ENCODE measurements at places on chromosomes 6 and 20.

- no peak for DNase-seq
Observed at GRCh38 chr20:62305149-62305764, 2.5 kb downstream of the ADRM1 start.

- DNase-seq, result no peak
Observed at GRCh38 chr20:38471987-38472512, 593 bp upstream of the RALGAPB start.

- no peak for DNase-seq
Observed at GRCh38 chr20:44129911-44130718, 56.9 kb downstream of the JPH2 start.

DNA sequence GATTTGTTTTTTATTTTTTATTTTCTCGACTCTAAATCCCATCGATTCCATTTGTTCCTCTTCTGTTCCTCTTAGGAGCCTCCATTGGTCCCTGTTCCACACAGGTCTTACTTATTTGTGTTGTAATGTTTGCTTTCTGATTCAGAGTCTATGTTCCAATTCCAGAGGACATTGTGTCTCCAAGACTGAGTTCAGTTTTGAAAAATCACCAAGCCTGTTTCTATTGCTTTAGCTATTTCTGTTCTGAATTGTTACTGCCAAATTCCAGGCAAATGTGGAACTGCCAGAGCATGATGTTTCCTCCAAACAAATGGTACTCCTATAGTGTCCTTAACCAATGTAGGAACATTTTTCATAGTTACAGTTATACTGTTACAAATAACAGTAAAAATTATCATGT lies 270.9 kb upstream of the SPTLC3 start:
- DNase-seq, result no peak

DNA sequence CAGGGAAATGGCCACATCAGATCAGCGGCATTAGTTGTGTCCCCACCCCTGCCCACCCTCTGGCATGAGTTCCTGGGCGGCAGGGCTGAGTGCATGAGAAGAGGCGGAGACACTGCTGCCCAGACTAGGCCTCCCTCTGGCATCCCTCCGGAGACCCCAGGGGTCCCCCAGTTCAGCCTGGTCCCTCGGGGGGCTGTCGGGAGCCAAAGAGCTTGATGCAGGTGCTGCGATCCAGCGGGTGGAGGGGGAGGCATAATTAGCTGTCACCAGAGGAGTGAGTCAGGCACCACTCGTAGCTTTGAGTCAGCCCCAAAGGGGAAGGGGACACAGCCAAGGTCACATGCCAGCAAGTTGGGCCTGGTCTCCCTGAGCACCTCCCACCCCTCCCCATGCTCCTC lies 34.5 kb downstream of the DLGAP4 start:
- DNase-seq, result no peak

DNA sequence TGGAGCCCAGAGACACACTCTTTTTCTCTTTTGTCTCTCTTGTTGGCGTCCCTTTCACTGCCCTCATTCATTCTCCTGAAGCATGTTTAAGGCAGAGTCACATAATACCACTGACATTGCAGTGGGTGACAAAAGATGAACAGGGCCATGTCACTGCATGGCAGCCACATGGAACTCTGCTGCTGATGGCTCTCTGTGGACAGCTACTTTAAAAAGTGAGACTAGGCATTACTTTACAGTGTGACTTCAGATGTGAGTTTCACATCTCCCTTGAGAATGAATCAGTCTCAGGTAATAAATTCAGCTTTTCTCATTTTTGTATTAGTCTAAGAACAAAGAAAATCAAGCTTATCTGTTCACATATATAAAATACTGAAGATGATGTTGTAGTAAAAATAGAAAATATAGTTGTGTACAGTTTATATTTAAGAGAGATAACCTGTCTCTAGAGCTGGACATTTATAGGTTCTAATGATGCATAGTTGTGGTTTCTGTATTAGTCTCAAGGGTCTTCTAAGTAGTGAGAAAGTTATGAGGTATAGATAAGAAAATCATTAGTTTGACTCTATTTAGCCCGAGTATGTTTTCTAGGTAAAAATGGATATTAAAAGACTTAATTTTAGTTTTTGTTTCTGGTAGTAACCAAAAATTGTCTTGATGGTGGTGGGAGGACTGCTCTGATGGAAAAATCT lies 6.1 kb downstream of the MRS2 start:
- DNase-seq, result no peak

GRCh38 chr20:35269055-35269781 lies 8.7 kb downstream of the MMP24OS start:
- DNase-seq, result peak; percentile 56

DNA sequence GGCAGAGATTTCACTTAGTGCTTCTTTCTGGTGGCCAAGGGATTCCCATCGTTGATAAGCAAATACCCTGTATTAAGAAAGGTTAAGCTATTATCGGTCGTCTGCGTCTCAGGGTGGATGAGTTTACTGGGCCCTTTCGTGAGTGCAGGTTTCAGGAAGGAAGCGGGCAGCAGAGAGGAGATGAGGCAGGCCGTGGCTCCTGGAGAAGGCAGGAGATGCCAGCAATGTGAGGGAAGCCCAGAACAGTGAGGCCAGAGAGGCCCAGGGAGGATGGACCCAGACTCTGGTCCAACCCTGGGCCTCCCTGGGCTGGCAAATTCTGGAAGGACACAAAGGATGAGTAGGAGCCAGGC lies 11.2 kb downstream of the TFEB start:
- DNase-seq, result no peak

- no peak for DNase-seq
Observed at GRCh38 chr6:165940366-165940765, 227.3 kb downstream of the TBXT start.

- no peak for DNase-seq
Observed at GRCh38 chr20:3628502-3629314, 34.5 kb downstream of the GFRA4 start.

- DNase-seq, result no peak
Observed at GRCh38 chr6:33622456-33623431, 1.6 kb downstream of the ITPR3 start.

GRCh38 chr6:36821581-36822335 lies 17.5 kb downstream of the CPNE5 start:
- no peak for DNase-seq

- no peak for DNase-seq
Observed at GRCh38 chr6:139172151-139172550, 37.3 kb downstream of the HECA start.

DNA sequence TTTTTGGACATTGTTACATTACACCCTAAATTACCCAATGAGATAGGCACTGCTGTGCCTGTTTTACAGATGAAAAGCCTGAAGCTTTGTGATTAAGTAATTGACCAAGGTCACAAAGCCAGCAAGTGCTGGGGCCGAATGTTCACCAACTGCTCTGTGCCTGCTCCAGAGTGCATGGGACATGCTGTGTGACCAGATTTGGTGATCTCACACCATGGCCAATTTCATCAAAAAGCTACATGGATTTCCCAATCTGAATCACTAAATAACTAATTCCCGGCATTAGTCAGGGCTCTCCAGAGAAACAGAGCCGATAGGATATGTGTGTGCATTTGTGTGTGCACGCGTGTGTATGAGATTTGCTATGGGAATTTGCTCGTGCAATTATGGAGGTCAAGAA lies 228.3 kb upstream of the ECI2 start:
- no peak for DNase-seq

- DNase-seq, result peak; percentile 8
Observed at GRCh38 chr6:159959976-159960384, 8.9 kb upstream of the IGF2R start.

DNA sequence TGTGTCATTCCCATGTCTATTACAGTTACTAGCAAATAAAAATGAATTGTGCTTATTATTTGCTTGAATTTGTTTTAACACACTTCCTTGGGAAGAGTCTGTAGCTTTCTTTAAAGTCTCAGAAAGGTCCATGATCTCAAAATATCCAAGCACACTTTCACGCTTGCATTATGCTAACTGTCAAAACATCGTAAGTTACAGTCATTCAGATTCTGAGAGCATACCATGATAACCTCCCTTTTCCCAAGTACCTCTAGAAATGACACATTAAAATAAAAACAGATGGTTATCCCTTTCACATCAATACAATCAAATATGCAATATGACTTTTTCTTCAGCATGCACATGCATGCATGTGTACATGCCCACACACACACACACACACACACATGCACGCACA lies 1044.4 kb upstream of the MAP3K7 start:
- no peak for DNase-seq

DNA sequence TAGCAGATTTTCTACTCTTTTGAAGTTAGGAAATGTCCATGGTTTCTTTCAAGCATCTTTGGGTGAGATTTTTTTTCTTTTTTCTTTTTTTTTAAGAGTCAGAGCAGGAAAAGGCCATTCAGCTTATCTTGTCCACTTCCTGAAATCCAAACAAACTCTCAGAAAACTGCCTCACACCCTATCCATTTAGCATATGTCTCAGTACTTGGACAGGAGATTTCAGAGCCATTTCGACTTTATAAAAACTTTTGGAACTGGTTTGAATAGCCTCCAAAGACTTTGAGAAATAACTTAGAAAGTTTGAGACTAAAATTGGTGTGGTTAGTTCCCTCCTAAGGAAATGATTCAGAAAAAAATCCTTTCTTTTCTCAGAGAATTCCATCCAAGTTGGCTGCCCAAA lies 125.1 kb downstream of the MYLK4 start:
- peak; percentile 10 for DNase-seq

DNA sequence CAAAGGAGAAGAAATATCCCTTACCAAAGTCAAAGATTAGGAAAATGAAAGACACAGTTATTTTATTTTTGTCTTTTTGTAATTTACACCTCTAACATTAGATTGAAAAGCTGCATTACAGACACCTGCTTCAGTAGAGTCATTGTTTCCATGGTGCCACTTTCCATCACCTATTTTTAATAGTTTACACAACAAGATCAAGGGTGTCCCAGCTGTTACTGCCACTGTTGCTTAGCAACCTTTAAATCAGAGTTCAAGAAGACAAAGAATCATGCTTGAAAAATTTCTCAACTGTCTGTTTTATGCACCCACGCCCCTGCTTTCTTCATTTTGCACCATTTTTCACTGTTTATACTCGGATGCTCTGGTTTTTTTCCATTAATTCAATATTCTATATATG lies 668.2 kb upstream of the GJE1 start:
- DNase-seq, result peak; percentile 51

GRCh38 chr6:47157653-47158219 lies 115.6 kb upstream of the ADGRF1 start:
- no peak for DNase-seq

GRCh38 chr6:150806790-150807189 lies 58.7 kb upstream of the MTHFD1L start:
- DNase-seq, result no peak

DNA sequence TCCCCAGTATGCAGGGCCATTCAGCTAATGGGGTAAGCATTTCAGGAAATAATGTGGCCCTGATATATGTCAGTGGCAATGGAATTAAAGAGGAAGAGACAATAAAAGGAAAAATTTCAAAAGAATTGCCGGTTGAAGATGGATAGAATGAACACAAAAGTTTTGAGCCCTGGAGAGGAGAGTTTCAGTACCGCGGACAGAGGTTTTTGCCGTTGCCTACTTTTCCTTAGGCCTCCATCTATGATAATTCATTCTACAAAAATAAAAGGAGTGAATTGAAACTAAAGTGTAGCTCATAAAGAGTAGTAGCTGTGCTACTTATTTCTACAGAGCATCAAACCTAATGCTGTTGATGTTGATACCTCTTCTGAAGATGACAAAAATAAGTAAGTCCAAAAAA lies 140.7 kb downstream of the RNASET2 start:
- DNase-seq, result peak; percentile 24

- no peak for DNase-seq
Observed at GRCh38 chr6:133079901-133080300, 161.3 kb upstream of the EYA4 start.

- no peak for DNase-seq
Observed at GRCh38 chr6:47111685-47112084, 69.6 kb upstream of the ADGRF1 start.

DNA sequence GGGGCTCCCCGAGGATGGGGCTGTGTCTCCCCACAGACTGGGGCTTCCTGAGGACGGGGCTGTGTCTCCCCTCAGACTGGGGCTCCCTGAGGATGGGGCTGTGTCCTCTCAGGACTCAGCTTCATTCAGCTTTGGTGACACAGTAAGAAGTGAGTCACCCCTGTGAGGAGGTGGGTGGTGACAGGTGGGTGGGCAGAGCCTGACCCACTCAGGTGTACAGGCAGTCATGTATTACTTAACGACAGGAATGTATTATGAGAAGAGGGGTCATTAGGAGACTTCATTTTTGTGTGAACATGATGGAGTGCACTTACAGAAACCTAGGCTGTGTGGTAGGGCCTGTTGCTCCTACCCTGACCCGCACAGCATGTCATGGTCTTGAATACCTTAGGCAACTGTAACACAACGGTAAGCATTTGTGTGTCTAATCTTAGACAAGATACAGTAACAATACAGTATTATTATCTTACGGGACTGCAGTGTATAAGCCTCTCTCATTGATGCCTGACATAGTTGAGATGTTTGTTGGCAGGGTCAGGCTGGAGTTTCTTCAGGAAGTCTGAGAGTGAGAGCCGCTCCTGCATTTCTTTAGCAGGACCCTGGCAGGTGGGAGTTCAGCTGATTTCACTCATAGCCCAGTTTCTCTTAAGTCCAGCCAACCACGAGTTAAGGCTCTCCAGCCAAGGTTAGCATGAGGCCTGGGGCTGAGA lies 10.9 kb upstream of the PGC start:
- no peak for DNase-seq

DNA sequence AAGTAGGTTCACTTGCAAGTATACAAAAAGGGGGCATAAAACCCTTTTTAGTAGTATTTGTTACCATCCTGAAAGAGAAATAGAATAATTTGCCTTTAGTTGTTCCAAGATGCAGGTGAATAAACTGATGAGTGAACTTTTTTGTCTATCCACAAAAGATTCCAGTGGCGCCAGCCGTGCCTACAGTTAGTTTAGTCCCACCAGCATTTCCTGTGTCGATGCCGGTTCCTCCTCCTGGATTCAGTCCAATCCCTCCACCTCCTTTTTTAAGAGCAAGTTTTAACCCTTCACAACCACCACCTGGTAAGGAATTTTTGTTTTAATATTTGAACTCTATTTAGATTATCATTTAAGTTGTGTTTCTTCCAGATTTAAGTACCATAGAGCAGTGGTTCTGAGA lies 90.9 kb downstream of the SCAF8 start:
- DNase-seq, result peak; percentile 15

GRCh38 chr6:40583709-40584108 lies 3.5 kb downstream of the LRFN2 start:
- DNase-seq, result no peak

GRCh38 chr6:161434921-161435747 lies 161.3 kb upstream of the AGPAT4 start:
- DNase-seq, result peak; percentile 97

- no peak for DNase-seq
Observed at GRCh38 chr6:10565913-10566312, 44.8 kb downstream of the GCNT2 start.

GRCh38 chr6:15143086-15143485 lies 102.8 kb upstream of the JARID2 start:
- no peak for DNase-seq

DNA sequence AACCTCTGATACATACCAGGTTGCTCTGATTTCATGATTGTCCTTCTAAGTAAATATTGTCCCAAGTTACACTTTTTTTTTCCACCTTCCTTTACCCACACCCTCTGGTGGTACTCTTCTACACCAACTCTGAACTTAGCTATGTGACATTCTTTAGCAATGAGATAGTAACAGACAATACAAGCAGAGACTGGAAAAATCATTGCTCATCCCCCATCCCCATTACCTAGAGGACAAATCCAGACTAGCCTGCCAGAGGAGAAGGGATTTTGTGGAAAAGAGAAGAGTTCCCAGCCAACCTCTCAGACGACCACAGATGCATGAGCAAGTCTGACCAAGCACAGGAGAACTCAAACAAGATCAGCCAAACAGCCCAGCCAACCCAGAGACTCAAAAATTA lies 32.8 kb upstream of the TFAP2B start:
- no peak for DNase-seq
